ENCODE measurements at places on chromosomes 4 and X. TPM values are rescaled to one million over a fixed set of nuclear protein-coding genes. Genes with fewer than 3 reads are reported as not detected.
A peak's percentile ranks its signal among the peaks of the same experiment; 100 is the strongest.

OR13H1 gene
- not detected for total RNA-seq

PALLD gene
- 26.4 TPM for total RNA-seq

MAGEB3 gene
- not detected for total RNA-seq

BST1 gene
- not detected for total RNA-seq

CT55 gene
- 1.5 TPM for total RNA-seq

NMU gene
- 55.0 TPM for total RNA-seq

TECRL gene
- total RNA-seq, result not detected

NOX1 gene
- total RNA-seq, result not detected

CENPVL2 gene
- not detected for total RNA-seq

GYG2 gene
- 7.2 TPM for total RNA-seq

TAF7L gene
- total RNA-seq, result not detected

GRCh38 chr4:84917869-84918600, 48.5 kb downstream of the WDFY3 start:
- no peak for DNase-seq

GRCh38 chr4:177726111-177726510, 283.9 kb upstream of the AGA start:
- peak; percentile 10 for DNase-seq

- DNase-seq, result no peak
Measured at GRCh38 chr4:78756776-78757175, 19.4 kb upstream of the BMP2K start.

GRCh38 chrX:31323658-31324057, 251.8 kb upstream of the FTHL17 start:
- DNase-seq, result no peak

DNA sequence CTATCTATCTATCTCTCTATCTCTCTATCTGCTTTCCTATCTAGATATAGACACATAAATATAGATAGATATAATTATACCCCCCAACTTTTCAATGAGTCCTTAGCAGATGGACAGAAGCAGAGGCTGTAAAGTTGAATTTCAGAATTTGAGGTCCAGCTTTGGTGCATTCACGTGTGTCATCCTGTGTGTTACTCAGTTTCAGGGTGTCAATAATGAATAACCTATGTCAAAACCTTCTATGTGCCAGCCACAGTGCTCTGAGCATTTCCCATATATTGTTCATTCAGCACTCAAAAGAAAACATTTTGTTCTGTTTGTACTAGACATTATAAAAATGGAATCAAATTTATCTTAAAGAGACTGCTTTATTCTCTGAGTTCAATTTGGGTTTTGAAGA, 310.0 kb downstream of the ARHGAP24 start:
- DNase-seq, result no peak

- DNase-seq, result no peak
Measured at GRCh38 chrX:97168646-97169045, 284.9 kb downstream of the RPA4 start.

DNA sequence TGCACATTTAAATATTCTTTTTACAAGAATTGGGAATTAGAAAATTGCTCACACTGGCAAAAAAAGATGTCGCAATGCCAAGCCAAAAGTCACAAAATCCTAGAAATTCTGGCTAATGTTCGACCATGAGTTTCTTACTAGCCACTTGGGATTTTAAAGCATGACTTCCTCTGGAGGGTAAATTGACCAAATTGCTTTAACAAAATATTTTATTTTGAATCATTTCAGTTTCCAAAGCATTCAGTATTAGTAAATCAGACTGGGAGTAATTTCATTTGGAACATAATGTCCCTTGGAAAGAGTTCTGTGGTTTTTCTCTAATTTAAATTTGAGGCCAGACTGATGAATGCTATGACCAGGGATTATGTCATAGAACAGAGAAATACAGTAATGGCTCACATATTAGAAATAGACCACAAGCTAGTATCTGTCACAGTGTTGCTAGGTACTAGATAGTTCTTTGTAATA, 7.6 kb upstream of the CXCL5 start:
- DNase-seq, result no peak

DNA sequence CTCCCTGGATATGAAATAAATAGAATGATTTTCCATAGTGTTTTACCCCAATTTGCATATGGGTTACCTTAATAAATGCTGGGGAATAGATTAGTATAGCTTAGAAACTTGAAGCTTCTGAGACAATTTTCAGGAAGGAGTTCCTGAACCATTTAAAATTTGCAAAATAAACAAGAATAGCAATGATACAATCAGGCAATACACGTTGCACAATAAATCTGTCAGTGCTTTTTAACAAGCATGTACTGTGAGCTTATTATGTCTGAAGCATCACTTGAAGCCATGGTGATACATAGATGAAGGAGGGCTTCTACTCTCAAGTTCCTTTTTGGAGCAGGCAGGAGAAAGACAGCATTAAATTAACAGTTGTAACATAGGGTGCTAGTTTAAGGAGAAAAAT, 84.2 kb upstream of the WDFY3 start:
- no peak for DNase-seq

DNA sequence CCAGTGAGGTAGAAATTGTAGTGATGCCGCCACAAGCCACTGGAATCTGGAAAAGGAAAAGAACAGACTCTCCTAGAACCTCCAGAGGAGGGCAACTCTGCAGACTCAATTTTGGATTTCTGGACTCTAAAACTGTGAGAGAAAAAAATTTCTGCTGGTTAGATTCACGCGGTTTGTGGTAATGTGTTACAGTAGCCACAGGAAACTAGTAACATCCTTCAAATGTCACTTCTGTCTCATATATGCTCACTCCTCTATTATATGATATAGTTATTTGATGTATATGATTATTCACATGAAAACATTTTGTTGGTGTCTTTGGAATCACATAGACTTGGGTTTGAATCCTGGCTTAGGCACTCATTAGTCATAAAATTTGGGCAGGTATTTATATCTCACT, 18.8 kb downstream of the LDOC1 start:
- no peak for DNase-seq

- no peak for DNase-seq
Measured at GRCh38 chr4:76726176-76726575, 171.8 kb downstream of the SOWAHB start.

GRCh38 chr4:150192986-150193385, 114.7 kb downstream of the DCLK2 start:
- no peak for DNase-seq

- DNase-seq, result no peak
Measured at GRCh38 chrX:28889591-28890090, 302.4 kb downstream of the IL1RAPL1 start.

DNA sequence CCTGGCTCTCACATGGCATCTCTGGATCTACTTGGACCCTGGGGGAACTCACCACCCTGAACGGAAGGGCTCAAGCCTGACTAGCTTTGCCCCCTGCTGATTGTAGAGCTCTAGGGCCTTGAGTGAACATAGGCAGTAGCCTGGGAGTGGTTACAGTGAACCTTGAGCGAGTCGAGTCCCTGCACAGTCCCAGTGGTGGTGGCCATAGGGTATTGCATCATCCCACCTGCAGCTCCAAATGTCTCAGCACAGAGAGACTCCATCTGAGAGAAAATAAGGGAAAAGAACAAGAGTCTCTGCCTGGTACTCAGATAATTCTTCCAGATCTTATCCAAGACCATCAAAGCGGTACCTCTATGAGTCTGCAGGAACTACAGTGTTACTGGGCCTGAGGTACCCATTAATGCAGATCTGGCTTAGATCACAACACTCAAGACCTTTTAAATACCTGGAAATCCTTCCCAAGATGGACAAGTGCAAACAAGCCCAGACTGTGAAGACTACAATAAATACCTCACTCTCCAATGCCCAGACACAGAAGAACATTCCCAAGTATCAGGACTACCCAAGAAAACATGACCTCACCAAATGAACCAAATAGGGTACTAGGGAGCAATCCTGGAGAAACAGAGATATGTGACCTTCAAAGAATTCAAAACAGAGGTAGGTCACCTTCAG, 167.5 kb upstream of the TET2 start:
- no peak for DNase-seq

DNA sequence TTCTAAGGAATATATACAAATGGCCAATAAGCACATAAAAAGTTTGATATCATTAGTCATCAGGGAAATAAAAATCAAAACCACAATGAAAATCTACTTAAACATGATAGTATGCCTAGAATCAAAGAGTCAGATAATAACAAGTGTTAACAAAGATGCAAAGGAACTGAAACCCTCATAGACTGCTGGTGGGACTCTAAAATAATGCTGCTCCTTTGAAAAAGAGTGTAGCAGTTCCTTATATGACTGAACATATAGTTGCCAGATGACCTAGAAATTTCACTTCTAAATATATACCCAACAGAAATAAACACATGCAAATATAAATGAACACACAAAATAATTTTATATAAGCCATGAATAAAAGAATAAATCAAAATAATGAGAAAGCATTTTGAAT, 205.1 kb upstream of the CTSO start:
- DNase-seq, result no peak

DNA sequence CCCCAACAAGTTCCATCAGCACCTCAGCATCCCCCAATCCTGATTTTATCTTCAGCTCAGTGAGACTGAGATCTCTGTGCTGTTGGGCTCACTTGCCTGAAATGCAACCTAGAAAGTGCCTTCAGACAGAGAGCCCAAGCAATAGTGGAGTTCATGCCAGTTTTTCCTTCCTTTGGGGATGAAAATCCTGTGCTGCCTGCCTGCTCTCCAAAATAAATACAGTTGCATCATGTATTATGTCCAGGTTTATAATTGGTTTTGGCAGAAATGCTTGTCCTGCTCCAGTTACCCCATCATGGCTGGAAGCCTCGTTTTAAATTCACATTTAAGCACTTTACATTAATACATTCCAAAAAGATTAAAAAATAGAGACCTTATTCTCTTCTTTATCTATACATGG, 1865.5 kb upstream of the TENM3 start:
- no peak for DNase-seq

GRCh38 chr4:164977243-164978164, at the start of gene TRIM61:
TSS of gene TRIM61 (minus strand) at chr4:164977657. CDS start at chr4:164970002, 7,655 bp downstream.
- DNase-seq, result no peak

All from A172 (cell line).